B cell (primary cell): ENCODE measurements at places on chromosomes 5 and 9. TPM values are rescaled to one million over a fixed set of nuclear protein-coding genes. Genes with fewer than 3 reads are reported as not detected.

- no peaks in the 10 kb centered on the region for H3K27me3 ChIP-seq
- DNase-seq = no peak
- no peak overlapping the region for H3K27ac ChIP-seq
- H3K4me3 ChIP-seq = no peak overlapping the region
These were observed 157.9 kb upstream of the PANK3 start for GRCh38 chr5:168737066-168737465.

DNA sequence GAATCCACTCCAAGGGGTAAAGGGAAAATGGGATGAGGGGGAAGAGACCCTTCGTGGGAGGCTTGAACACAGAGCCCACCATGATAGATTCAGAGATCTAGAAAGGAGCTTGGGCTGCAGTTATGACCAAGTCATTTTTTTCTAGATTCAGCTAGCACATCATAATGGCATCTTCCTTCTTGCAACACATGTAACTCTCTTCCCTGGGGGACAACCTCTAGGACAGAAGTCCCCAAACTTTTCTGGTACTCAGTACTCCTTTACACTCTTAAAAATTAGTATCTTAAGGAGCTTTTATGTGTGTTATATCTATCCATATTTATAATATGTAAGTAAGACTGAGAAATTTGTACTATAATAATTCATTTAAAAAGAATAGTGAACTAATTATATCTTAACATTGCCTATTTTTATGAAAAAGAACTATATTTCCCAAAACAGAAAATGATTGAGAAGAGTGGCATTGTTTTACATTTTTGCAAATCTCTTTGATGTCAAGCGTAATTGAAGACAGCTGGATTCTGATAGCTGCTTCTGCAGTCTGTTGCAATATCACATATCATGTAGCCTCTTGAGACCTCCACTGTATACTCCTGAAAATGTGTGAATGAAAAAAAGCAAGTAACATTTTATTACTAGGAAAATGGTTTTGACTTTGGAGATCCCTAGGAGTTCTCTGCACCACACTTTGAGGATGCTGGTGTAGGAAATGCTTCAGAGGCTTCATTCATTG lies 875 bp downstream of the ACO1 start:
- peaks cover 10% of the 10 kb centered on the region for H3K4me1 ChIP-seq
- H3K4me3 ChIP-seq = peak overlapping the region; percentile 69
- H3K36me3 ChIP-seq = no peaks in the 10 kb centered on the region
- peak overlapping the region; percentile 16 for H3K27ac ChIP-seq
- DNase-seq = no peak

Gene SLC22A4
- 0.27 TPM in 1 of 2 replicates, not detected in the other for total RNA-seq

DNA sequence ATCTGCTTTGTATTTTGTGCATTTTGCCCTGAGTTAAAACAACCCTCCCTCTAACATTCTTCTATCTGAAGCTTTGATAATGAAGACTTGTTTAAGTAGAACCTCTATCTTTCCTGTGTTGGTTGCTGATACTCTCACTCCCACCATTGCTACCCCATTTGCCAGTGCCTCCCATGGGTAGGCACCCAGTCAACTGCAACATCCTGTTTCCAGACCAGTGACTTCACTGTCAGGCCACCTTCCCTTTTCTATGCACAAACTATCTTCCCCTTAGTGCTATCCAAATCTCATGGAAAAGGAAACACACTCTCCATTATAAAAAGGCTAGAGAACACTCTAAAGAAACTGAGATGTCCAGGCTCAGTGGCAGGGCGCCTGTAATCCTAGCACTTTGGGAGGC lies 5.6 kb upstream of the IARS1 start:
- H3K36me3 ChIP-seq = peaks cover 58% of the 10 kb centered on the region
- no peak overlapping the region for H3K4me3 ChIP-seq
- peak overlapping the region; percentile 29 for H3K27ac ChIP-seq

GRCh38 chr9:4780651-4781050 lies 12.1 kb upstream of the RCL1 start:
- no peak for DNase-seq
- no peaks in the 10 kb centered on the region for H3K4me1 ChIP-seq
- H3K36me3 ChIP-seq = no peaks in the 10 kb centered on the region
- no peak overlapping the region for H3K27ac ChIP-seq
- no peak overlapping the region for H3K4me3 ChIP-seq
- H3K27me3 ChIP-seq = no peaks in the 10 kb centered on the region

Gene PCDHB13
- 0.07 TPM in 1 of 2 replicates, not detected in the other for total RNA-seq

Gene PROP1
- not detected in 2 replicates for total RNA-seq

- H3K27ac ChIP-seq = no peak overlapping the region
- no peaks in the 10 kb centered on the region for H3K36me3 ChIP-seq
- no peak for DNase-seq
These were observed 1.4 kb downstream of the PRR16 start for GRCh38 chr5:120465436-120465961.

GRCh38 chr5:95298651-95299050 lies 13.8 kb upstream of the MCTP1 start:
- H3K4me3 ChIP-seq = no peak overlapping the region
- H3K27ac ChIP-seq = no peak overlapping the region
- DNase-seq = no peak
- no peaks in the 10 kb centered on the region for H3K36me3 ChIP-seq
- no peaks in the 10 kb centered on the region for H3K27me3 ChIP-seq

Gene NTRK2
- total RNA-seq = 0.10 TPM in 1 of 2 replicates, not detected in the other

DNA sequence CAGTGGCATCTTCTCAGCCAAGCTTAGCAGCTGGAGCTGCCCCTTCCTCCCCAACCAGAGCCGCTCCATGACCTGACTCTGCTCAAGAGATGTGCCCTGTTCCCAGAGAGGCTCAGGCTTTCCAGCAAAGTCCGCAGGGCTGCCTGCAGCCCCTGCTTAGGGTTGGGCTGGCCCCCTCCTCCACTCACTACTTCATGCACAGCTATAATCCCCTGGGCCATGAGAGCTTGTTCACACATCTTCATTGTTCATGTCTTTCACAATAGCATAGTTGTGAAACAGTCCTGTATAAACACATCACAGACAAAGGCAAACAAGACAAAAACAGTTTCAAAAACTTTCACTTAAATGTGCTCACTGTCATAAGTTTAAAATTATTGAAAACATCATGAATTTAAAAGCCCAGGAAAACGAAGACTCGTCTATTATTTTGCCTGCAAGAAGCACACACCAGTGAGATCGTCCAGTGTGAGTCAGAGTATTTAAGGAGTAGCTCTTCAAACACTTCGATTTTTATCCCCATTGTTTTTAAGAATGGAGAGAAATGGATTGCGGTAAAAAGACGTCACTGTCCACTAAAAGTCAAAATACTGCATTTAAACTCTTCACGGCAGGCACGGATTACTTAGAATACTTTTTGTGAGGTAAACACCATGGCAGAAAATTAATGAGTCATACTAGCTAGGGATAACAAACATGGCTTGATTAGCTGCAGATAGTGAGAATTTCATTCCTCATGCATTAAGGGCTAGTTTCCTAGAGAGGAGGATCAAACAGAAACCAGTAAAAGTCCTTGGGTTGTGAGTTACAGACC lies 40.7 kb upstream of the S1PR3 start:
- no peak for DNase-seq
- H3K27me3 ChIP-seq = peaks cover 18% of the 10 kb centered on the region
- H3K4me1 ChIP-seq = no peaks in the 10 kb centered on the region
- H3K27ac ChIP-seq = no peak overlapping the region

DNA sequence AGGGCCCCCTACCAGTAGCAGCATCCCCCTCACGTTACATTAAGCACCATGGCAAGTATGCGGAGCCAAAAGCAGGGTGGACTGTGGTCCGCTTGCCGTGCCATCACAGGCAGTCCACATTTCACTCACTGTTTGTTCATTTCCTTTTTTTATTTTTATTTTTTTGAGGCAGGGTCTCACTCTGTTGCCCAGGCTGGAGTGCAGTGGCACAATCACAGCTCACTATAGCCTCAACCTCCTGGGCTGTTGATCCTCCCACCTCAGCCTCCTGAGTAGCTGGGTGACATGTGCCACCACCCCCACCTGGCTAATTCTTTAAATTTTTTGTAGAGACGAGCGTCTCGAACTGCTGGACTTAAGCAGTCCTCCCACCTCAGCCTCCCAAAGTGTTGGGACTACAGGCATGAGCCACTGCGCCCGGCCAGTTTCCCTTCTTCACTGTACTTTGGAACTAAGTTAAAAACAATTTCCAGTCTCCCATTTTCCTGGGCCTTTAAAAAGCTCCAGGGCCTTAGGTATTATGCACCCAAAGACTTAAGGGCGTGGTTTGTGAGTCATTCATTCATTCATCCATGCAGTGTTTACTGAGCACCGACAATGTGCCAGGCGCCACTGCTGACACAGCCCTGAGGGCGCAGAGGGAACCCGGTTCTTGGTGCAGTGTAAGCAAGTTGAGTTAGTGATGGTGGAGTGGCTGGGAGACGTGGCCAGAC lies 19.9 kb downstream of the PRRX2 start:
- H3K27ac ChIP-seq = no peak overlapping the region
- no peak for DNase-seq
- H3K27me3 ChIP-seq = no peaks in the 10 kb centered on the region

Gene IFNW1
- total RNA-seq = not detected in 2 replicates

Gene SLCO6A1
- not detected in 2 replicates for total RNA-seq

Gene WDR38
- total RNA-seq = not detected in 2 replicates

GRCh38 chr5:147920420-147921030 lies 14.2 kb upstream of the C5orf46 start:
- H3K27me3 ChIP-seq = no peaks in the 10 kb centered on the region
- no peaks in the 10 kb centered on the region for H3K36me3 ChIP-seq
- H3K4me3 ChIP-seq = no peak overlapping the region
- no peaks in the 10 kb centered on the region for H3K4me1 ChIP-seq

GRCh38 chr9:132671620-132672412 lies 1.6 kb downstream of the GTF3C4 start:
- no peak for DNase-seq
- no peaks in the 10 kb centered on the region for H3K27me3 ChIP-seq
- no peak overlapping the region for H3K27ac ChIP-seq
- no peaks in the 10 kb centered on the region for H3K36me3 ChIP-seq
- H3K4me3 ChIP-seq = no peak overlapping the region

- H3K4me1 ChIP-seq = peaks cover 29% of the 10 kb centered on the region
- no peak overlapping the region for H3K4me3 ChIP-seq
- H3K36me3 ChIP-seq = no peaks in the 10 kb centered on the region
- H3K27ac ChIP-seq = no peak overlapping the region
- DNase-seq = peak; percentile 29
- H3K27me3 ChIP-seq = peaks cover 14% of the 10 kb centered on the region
These were observed 73.3 kb downstream of the AK8 start for GRCh38 chr9:132804576-132805295.

GRCh38 chr5:9781275-9781674 lies 151.1 kb upstream of the TAS2R1 start:
- H3K27ac ChIP-seq = no peak overlapping the region
- H3K4me1 ChIP-seq = no peaks in the 10 kb centered on the region
- no peak overlapping the region for H3K4me3 ChIP-seq
- no peaks in the 10 kb centered on the region for H3K36me3 ChIP-seq

- no peaks in the 10 kb centered on the region for H3K36me3 ChIP-seq
- H3K27me3 ChIP-seq = no peaks in the 10 kb centered on the region
- H3K4me3 ChIP-seq = no peak overlapping the region
- no peak overlapping the region for H3K27ac ChIP-seq
- H3K4me1 ChIP-seq = no peaks in the 10 kb centered on the region
These were observed 115.2 kb downstream of the EFNA5 start for GRCh38 chr5:107555425-107556090.
